ENCODE measurements at places on chromosomes 1 and 21.

GRCh38 chr1:9690440-9691107, 39.0 kb downstream of the PIK3CD start:
- no peak for DNase-seq

- no peak for DNase-seq
Measured at GRCh38 chr1:159081626-159082025, 5.1 kb upstream of the AIM2 start.

- DNase-seq, result no peak
Measured at GRCh38 chr1:218498056-218498938, 153.2 kb downstream of the TGFB2 start.

GRCh38 chr1:22920026-22920733, 52.5 kb downstream of the LACTBL1 start:
- no peak for DNase-seq

DNA sequence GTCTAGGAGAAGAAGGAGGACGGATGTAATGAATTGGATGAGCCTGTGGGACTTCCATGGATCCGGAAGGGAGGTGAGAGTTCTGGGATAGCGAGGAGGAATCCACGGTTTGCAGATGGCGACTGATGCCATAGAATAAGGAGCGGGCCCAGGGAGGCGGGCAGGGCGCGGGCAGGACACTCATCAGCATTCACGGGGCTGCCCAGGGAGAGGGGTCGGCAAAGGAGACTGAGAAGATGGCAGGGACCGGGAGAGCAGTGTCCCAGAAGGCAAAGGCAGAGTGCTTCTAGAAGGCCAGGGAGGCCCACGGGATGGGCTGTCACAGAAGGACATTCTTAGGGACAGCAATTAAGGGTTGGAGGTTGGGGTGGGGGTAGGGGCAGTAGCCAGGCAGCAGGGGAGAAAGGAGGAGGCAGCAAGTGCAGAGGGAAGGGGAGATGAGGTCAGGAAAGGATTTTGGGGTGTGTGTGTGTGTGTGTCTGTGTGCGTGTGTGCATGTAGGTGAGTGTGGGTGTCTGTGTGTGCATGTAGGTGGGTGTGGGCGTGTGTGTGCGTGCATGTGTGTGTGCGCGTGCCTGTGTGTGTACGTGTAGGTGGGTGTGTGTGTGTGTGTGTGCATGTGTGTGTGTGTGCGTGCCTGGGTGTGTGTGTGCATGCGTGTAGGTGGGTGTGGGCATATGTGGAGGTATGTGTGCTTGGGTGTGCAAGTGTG, 1.1 kb upstream of the COL8A2 start:
- DNase-seq, result no peak

- DNase-seq, result no peak
Measured at GRCh38 chr21:32064281-32064910, 191.6 kb downstream of the HUNK start.

- DNase-seq, result no peak
Measured at GRCh38 chr1:56397811-56398231, 181.5 kb downstream of the PLPP3 start.

GRCh38 chr1:221543529-221544120, 198.3 kb downstream of the DUSP10 start:
- DNase-seq, result no peak

DNA sequence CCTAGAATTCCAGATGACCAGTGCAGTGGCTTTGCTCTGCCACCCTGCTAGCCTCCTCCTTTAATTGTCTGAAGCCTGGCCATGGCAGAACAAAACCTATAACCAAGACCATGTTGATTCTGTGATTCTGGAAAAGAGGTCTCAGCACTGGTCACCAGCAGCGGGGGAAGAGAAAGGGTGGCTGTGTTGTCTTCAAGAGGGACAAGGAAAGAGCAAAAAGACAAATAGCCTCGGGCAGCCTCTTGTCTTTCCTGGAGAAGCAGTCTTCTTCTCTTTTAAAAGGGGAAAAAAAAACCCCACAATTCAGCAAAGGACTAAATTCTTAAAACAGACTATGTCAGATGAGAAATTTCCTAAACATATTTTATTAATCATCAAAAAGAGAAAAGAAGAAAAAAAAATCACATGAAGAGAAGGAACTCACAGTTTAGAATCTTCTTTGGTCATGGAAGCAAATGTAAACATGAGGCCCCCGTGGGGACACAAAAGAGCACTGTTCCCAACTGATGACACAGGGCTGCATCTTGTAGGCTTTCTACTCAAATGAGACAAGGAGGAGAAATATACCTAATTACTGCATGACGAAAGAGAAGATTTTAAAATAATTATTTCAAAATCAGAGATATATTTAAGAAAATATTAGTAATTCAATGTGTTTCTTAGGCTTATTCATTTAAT, 36.3 kb upstream of the RAP1GAP start:
- DNase-seq, result no peak

- DNase-seq, result no peak
Measured at GRCh38 chr1:226664413-226665101, 74.5 kb downstream of the ITPKB start.

- DNase-seq, result no peak
Measured at GRCh38 chr1:179935909-179936496, 18.6 kb upstream of the CEP350 start.

- DNase-seq, result no peak
Measured at GRCh38 chr1:205374210-205375078, 17.7 kb upstream of the KLHDC8A start.

- no peak for DNase-seq
Measured at GRCh38 chr1:61752921-61753389, 10.7 kb downstream of the PATJ start.

DNA sequence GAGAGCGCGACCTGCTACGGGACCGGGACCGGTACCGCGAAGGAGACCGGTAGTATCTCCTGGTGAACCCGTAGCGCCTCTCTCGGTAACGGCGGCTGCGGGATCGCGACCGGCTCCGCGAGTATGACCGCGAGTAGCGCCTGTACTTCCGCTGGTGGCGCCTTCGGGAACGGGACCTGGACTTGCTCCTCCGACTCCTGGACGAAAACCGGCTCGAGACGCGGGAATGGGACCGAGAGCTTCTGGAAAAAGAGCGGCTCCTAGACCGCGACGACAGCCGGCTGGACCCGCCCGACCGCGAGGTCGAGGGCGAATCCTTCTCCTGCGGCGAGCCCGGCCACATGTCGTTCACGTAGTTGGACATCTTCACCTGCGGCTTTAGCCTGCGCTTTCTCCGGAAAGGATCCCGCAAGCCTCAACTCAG, 642 bp downstream of the RSRP1 start:
- DNase-seq, result peak; percentile 21

DNA sequence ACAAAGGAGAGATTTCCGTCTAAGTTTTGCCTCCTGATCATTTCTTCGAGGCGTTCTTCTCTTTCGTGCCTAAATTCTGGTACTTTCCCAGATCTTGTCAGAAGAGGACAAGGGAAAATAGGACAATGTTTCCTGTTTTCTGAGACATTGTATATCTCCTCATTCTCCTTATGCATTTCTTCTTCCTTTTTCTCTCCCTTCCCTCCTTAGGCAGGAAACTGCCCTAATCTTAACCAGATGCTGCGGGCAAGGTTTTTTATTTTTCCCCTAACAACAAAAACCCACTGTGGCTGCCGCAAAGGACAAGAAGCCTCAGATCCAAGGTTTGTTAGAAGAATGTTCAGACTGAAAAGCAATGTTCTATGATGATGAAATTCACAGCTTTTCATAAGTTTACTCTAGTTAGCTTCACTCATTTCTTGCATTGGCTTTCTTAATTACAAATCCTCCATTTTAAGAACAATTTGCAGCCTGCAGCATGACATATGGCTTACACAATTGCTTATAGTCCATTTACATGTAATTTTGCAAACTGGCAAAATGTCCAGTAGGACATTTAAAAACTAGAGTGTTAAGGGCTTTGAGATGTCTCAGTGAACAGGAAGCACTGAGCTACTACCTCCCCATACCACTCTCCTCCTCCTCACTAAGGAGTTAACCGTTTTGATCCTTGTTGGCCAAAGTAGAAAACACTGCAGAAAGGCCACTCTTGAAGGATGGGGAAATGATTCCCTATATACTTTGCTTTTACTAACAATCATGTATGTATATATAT, 624 bp downstream of the CTSK start:
- DNase-seq, result no peak

DNA sequence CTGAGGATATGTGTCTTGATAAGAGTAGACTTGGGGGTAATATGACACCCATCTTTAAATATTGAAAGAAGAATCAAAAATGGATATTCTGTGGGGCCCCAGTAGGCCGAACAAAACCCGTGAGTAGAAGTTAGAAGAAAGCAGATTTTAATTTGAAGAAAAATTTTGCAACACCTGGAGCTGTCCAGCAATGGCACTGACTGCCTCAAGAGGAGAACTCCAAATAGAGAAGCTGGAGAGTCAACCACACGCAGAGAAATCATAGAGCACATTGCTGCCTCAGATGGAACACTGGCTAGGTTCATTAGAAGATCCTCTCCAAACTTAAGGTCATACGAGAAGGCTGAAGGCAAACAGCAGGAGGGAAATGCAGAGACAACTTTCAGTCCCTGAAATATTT, 6.8 kb downstream of the NHLH1 start:
- DNase-seq, result no peak

DNA sequence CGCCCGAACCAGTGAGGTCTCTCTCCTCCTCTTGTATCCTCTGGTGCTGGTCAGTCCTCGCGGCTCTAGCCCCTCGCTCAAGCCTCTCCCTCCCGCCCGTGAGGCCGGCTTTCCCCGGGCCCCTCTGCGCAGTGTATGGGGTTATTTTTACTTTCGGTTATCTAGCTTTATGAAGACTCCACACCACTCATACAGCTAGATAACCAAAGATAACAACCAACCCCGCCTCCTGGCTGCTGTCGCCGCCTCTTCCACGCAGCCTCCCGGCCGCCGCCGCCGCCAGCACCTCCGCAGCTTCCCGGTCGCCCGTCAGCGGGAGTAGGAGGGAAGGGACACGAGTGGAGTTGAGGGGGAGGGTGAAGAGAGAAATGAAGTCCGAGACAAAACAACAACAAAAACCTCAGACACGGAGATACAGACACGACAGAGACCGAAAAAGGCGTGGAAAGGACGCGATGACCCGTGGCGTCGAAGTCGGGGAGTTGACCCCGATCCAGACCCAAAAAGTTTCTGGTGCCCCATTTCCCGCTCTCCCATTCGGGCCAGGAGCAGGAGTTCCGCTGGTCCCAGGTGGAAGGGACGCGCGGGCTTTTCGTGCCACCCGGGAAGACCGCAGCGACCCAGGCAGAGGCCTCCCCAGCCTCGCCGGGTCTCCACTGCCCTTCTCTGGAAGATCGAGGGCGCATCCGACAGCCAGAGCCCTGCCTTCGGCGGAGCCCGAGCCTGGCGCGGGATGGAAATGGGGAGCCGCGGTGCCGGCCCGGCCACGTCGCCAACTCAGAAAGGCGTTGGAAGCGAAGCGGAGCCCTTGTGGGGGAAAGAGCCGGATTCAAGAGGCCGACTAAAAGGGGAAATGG, 51.4 kb downstream of the RHBG start:
- DNase-seq, result no peak

DNA sequence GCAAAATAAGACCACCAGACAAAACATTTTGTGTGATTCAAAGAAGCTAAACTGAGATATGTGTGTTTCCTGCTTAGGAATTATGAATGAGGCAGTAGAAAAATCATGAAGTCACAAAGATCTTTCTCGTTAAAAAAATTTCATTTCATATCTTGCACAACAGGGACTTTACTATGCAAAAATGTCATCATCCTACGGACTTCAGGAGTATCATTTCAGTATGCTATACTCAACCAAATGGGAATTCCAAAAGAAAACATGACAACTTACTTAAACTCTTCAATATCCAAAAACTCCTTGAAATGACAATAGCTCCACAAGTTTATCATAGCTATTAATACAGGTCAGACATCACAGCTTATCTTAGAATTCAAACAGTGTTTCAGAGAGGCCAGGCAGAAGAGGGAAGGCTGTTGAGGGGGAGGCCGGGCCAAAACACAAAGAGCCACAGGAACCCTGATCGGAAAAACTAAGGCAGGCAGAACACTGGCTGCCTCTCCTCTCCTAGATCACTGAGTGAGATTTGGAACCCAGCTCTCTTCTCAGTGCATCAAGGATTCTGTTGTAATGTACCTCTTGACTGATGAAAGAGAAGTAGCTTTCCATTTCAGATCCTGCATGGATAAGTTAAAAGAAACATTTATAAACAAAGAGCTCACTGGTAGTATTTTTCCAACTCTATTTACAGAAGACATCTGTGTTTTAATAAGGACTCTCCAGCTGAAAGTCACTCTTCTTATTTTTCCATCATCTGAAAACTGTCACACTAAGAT, 66.9 kb downstream of the TESK2 start:
- DNase-seq, result no peak

DNA sequence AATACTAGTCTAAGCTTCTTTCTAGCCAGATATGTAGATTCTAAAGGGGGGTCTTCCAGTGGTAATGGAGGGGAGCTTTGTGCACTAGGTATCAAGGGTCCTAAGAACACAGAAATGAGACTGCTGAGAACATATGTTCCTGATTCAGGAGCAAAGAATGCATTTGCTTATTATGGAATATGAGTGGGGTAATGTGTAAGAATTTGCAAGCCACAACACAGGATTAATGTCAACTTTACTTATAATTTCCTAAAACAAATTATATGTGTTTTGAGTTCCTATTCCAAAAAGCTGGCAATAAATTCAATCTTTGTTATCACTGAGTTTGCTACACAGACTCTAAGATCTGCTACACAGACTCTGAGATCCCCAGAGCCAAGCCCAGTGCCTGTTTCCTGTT, 357.0 kb upstream of the PTBP2 start:
- DNase-seq, result no peak

- DNase-seq, result no peak
Measured at GRCh38 chr1:19462781-19463503, 22.4 kb downstream of the CAPZB start.

GRCh38 chr1:247409869-247410544, 6.0 kb upstream of the NLRP3 start:
- peak; percentile 55 for DNase-seq

DNA sequence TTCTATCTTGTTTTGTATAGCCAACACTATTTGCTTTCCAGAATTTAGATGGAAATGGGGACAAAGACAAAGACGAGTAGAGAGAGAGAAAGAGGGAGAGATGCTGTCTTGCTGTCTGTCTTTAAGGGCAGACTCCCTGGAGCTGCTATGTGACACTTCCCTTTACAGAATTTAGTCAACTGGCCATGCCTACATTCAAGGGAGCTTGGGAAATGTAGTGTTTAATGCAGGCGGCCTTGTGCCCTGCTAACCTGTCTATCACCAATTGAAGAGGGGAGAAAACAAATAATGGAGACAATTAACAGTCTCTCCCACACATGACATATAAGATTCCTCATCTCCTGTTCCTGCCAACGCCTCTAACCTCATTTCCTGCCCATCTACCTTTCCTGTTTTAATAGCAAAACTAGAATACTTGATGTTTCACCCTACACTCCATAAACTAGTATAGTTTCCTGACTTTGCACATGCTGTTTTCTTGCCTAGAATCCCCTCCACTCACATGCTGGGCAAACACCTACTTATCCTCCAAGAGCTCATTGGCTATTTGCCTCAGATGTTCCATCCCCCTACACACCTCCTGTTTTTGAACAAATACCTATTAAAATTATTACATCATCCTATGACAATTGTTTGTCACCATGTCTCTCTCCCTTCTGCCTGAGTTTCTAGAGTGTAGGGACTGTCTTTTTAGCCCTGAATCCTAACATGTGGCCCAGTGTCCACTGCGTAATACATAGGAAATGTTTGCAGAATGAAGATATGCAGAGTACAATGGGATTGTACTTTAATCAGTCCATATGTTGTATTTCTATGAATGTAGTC, 117.2 kb downstream of the SLC25A24 start:
- DNase-seq, result no peak

Measured in GM12891 (cell line).